Large intestine (tissue), 12 donors: ENCODE measurements at places on chromosomes 4 and X.
A peak's percentile ranks its signal among the peaks of the same experiment; 100 is the strongest.

- DNase-seq, result no peak
Observed at GRCh38 chrX:21691512-21692018, 33.4 kb upstream of the KLHL34 start.

DNA sequence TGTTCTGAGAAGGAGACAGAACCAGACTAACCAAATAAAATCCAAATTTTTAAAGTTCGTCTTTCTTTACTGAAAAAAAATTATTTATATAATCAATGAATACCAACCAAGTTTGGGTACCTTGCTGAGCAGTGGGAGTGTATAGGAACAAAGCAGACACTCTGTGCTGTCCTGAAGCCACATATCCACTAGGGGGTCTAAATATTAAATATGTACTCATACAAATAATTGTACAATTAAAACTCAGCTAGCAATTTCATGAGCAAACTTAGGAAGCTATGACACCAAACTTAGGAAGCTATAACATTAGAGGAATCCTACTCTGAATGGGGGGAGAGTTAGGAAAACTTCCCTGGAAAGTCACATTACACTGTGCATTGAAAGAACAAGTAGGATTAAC is 582.0 kb upstream of the EPHA5 start:
- DNase-seq, result no peak

- no peak for DNase-seq
Observed at GRCh38 chr4:113288696-113289095, 239.2 kb downstream of the ANK2 start.

- DNase-seq, result no peak
Observed at GRCh38 chr4:69057620-69058409, 38.5 kb upstream of the UGT2B7 start.

DNA sequence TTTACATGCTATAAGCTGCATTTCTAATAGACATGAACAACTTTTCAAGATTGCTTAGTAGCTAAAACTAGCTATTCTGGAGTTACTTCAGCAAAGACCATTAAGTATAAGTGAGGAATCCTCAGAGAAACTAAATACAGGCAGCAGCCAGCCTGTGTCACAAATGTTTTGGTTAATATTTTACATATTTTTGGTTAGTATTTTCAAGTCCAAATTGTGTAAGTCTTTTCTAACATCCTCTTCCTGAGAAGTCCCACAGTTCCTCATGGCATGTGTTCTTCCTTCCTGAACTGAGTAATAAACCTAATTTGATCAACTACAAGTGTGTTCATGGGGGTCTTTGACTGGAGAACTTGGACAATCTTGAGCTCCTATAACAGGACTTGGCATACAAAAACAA is 42.4 kb upstream of the MCF2 start:
- DNase-seq, result no peak

GRCh38 chr4:129839687-129840086 is 743.7 kb downstream of the C4orf33 start:
- no peak for DNase-seq

GRCh38 chr4:2365054-2365912 is 53.2 kb downstream of the ZFYVE28 start:
- DNase-seq, result peak; percentile 31

GRCh38 chr4:134663742-134664141 is 462.2 kb upstream of the PABPC4L start:
- DNase-seq, result no peak

DNA sequence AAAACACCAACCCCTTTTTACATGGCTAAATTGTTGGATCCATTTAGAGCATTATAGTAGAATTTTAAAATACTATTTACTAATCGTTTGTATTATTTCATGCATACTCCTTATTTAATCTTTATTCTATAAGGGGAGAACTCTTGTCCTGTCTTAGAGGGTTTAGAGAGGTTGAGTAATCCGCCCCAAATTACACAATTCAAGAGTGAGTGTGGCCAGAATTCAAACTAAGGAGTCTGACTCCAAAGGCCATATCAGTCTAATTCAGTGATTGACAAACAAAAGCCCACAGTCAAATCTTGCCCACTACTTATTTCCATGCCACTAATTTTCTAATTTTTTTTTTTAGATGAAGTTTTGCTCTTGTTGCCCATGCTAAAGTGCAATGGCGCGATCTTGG is 33.7 kb upstream of the NEIL3 start:
- DNase-seq, result no peak

- no peak for DNase-seq
Observed at GRCh38 chr4:104976262-104976661, 170.4 kb upstream of the TET2 start.

- DNase-seq, result no peak
Observed at GRCh38 chr4:155907556-155907955, 4.1 kb downstream of the TDO2 start.

- DNase-seq, result no peak
Observed at GRCh38 chr4:47617607-47618006, 132.5 kb downstream of the ATP10D start.
